ENCODE measurements at places on chromosomes 5 and 9.

DNA sequence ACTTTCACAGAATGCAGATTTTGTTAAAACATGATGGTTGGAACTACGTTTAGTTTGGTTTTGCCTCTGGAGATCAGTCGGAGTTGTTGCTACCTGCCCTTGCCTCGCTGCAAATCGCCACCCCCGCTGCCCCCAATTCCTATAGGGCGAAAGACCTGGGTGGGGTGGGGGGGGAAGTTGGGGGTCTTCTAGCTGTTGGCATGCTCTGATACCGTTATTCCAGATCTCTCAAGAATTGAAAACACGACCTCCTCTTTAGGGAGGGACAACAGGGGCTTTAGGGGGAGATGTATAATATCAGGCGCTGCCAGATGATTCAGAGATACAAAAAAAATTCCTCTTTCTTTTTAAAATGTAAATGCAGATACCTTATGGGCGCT lies 36.4 kb upstream of the NFIB start:
- no peak for DNase-seq

DNA sequence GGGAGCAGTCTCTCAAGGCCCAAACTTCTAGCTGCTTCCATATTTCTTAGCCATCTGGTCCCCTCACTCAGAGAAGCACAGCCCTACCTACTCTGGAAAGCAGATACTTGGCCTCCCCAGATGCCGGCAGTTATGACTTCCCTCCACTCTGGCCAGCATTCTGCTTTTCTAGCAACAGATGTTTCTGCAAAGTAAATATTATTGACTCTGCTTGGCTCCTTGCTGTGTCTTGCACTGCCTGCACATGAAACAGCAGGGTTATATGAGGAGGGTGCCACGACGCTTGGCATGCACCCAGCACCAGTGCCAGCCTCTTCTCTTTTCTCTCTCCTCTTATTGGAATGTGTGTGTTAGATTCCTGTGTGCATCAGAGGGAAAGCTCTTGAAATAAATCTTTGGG lies 99.7 kb downstream of the ARHGAP26 start:
- peak; percentile 43 for DNase-seq

DNA sequence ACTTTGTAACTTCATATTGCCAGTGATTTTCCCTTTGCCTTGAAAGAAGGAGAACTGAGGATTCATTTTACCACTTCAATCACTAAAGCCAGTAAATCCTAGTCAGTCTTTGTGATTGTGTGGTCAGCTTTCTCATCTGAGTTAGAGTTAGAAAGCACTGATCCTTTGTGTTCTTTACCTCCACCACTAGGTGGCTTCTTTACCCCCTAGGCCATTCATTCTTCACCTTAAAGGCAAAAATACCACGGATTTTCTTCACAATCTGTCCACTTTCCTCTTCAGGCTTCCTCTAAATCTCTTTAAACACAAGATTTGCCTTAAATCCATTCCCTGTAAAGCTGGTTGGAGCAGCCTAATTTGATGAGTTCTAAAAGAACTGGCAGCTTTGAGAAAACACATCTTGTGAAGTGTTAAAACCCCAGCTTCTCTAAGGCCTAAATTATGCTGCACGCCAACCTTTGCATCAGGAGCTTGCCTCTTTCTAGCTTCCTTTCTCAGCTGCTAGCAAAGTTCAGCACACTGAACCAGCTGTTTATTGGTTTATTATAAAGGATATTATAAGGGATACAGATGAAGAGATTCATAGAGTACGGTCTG lies 20.4 kb downstream of the BDP1 start:
- no peak for DNase-seq

DNA sequence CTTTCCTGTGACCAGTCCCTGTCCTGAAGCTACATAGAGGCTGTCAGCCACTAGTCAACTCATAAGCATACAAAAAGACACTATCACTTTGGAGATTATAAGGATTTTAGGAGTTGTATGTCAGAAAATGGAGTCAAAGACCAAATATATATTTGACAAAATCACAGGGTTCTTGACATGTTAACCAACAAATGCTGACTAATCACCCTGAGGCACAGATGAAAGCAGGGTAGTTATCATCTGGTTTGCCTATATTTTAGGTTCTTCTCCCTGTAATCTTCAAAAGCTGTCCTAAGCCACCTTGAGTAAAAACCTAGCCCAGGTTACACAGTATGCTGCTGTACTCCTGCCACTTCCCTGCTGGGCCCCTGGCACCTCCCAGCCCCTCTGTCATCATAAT lies 64.7 kb upstream of the ERCC6L2 start:
- no peak for DNase-seq

- DNase-seq = no peak
Observed at GRCh38 chr5:17796757-17797396, 162.6 kb downstream of the TAF11L14 start.

GRCh38 chr9:29078063-29078666 lies 1504.9 kb upstream of the C9orf72 start:
- DNase-seq = no peak

GRCh38 chr9:73923796-73924195 lies 573.3 kb upstream of the RORB start:
- DNase-seq = no peak

GRCh38 chr9:136705564-136705963 lies 6.8 kb upstream of the DIPK1B start:
- no peak for DNase-seq

DNA sequence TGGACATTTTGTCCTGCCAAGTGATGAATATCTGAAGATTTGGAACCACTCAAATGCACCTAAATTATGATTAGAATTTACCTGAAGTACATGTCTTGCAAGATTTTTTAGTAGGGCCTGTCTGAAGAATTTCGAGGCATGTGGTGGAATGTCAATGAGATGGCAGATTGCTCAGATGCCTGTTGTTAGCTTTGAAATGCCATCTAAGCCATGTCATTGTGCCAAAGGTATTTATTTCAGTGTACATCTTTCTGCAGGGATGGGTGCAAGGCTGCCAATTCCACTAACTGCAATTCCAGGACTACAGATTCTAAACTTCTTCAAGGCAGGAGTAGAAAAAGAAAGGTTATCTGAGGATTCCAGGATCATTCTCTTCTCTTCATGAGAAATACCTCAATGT lies 9.1 kb upstream of the GNAQ start:
- DNase-seq = no peak

DNA sequence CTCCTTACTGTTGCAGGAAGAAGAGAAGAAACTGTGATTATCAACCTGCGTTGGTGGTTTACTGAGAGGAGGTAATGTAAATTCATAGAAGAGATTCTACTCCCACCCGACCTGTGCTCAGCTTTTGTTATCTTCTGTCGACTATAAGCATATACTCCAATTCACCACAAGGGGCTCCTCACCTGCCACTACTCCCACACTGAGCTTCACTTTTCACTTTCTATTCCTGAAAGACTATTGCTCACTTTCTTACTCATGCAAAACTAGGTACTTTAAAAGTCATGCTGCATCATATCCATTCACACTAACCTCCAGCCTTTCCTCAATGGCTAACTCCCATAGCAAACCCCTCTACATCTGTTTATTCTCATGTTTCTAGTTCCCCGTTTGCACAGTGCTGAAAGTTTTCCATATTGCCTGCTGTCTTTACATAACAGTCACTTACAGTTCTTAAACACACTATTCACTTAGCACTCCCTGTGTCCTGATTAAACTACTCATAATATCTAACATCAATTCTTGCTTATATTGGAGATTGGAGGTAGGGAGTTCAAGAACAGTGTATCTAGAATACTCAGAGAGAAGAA lies 1062.6 kb downstream of the NR2F1-AS1 start:
- DNase-seq = peak; percentile 48

GRCh38 chr9:94826644-94827410 lies 100.3 kb downstream of the AOPEP start:
- peak; percentile 6 for DNase-seq

GRCh38 chr9:137649553-137649952 lies 30.7 kb downstream of the EHMT1 start:
- DNase-seq = no peak

GRCh38 chr9:70422371-70423043 lies 8.1 kb upstream of the KLF9 start:
- DNase-seq = no peak

DNA sequence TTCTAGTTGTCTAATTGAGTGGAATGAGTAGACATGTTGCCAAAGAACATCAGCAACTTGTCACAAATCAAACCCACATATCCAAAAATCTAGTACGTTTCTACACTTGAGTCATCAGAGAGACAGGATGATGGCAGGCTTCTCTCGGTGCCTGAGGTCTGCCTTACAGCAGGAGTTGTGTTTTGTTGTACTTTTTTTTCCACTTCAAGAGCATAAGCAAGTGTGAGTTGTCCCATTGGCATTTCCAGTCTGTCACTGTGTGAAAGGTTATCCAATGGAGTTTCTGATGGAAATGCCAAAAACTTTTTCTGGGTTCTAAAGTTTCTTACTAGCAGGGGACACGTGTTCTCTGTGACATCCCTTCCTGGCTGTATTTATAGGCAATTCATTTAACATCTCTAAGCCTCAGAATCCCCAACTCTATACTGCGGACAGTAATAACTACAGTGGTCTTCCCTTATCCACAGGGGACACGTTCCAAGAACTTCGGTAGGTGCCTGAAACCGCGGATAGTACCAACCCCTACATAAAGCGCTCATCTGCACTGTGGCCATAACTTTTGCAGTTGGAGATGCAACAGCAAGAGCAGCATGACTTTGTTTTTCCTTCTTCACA lies 246.5 kb downstream of the SYK start:
- no peak for DNase-seq

- DNase-seq = no peak
Observed at GRCh38 chr5:164555809-164556208, 1050.4 kb downstream of the MAT2B start.

- no peak for DNase-seq
Observed at GRCh38 chr5:150075806-150076205, 10.5 kb downstream of the CSF1R start.

- DNase-seq = no peak
Observed at GRCh38 chr5:35138232-35138631, 90.5 kb upstream of the AGXT2 start.

DNA sequence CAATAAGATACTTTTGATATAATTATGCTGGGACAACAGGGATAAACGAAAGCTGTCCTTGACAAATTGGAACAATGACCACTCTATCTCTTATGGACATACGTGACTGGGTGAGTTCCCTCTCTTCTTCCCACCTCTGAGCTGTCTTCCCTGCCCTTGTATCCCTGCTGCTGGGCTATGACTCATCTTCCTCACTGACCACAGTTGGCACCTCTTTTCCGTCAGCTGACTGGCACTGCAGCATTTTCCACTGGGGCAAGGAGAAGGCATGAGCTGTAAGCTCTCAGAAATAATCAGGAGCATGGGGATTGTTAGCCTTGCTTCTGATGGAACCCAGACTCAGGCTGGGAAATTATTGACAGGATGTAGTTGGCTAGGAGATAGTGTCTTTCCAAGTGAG lies 48.7 kb downstream of the PCSK1 start:
- DNase-seq = no peak

DNA sequence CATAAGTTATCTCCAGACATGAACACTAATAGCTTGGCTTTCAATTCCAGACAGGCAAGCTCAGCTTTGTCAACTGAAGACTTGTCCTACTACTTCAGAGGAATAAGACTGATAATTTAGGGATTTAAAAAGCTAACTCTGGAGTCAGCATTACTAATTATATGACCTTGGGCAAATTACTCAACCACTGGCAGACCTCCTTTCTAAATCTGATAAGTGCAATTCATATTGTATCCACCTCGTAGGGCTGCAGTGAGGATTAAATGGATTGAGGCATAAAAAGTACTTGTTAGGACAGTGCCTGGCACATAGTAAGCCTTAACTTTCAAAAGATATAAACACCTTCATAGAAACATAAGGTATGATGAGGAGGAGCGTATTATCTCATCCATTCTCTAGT lies 104.4 kb downstream of the KLHL3 start:
- no peak for DNase-seq

DNA sequence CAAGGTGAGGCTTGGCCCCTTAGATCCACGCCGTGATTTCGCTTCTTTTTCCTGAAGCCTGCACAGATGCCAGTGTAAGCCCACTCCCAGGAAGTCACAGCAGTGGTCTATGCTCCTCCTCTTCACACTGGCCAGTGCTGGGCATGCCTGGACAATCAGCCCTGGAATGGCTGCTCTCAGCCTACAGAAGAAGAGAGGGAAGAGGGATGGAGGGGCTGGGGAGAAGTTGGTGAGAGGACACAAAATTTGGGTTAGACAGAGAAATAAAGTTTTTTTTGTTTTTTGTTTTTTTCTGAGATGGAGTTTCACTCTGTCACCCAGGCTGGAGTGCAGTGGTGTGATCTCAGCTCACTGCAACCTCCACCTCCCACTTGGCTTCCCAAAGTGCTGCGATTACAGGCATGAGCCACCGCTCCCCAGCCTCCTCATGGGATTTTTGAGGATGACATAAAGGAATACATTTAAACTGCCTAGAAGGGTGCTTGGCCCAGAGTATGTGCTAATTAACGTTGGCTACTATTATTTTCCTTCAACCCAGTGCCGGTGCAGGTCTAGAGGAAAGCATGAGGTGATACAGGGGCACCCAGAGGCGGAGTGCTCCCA lies 830 bp downstream of the S100Z start:
- DNase-seq = no peak

DNA sequence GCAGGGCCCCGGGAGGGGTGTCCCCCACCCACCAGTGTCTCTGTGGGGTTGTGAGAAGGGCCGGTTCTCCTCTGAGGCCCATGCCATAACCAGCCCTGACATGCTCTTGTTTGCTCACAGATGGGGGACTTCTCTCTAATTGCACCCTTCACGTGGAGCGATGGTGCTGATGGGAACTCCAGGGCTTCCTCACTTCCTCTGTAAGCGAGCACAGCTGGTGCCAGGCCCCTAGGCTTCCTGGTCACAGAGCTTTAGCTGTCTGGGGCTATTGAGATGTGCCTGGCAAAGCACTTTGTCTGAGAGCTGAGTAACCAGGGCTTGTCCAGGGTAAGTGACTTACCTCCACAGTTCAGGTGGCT lies 36.4 kb downstream of the PHF2 start:
- peak; percentile 76 for DNase-seq

GRCh38 chr5:169788168-169788567 lies 151.1 kb downstream of the DOCK2 start:
- no peak for DNase-seq

DNA sequence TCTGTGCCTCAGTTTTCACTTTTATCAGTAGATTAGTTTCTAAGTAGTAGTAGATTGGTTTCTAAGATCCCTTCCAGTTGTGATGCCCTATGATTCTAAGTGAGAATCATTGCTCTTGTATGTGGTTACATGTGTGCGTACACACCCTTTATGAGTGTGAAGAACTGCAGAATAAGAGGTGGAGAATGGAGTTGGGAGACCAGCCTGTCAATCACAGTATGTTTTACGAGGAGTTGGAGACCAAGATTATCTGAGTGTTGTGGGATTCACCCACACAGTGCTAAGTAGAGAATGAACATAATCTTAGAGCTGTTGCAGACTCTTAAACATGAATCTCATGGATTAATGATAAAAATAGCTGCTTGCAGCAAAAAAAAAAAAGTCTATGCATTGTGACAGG lies 37.6 kb downstream of the KIF24 start:
- no peak for DNase-seq

DNA sequence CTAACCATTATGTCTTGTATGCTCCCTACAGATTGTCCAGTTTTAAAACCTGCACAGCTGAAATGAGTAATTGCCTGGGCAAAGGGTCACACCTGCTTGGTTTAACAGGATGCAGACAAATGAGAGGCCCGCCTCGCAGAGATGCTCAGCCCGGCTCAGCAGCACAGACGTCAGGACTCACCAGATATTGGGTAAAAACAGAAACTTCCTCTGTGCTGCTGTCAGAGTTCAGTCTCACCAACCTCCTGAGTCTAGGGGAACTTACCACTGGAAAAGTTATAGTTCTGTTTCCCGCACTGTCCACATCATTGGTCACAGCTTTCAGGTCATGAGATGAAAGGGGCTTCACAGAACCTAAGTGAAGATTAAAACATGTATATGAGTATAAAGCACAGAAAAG lies 152.5 kb downstream of the ESM1 start:
- no peak for DNase-seq

Data from NCI-H345 (cell line).